ENCODE measurements at places on chromosomes 6 and 20.

DNA sequence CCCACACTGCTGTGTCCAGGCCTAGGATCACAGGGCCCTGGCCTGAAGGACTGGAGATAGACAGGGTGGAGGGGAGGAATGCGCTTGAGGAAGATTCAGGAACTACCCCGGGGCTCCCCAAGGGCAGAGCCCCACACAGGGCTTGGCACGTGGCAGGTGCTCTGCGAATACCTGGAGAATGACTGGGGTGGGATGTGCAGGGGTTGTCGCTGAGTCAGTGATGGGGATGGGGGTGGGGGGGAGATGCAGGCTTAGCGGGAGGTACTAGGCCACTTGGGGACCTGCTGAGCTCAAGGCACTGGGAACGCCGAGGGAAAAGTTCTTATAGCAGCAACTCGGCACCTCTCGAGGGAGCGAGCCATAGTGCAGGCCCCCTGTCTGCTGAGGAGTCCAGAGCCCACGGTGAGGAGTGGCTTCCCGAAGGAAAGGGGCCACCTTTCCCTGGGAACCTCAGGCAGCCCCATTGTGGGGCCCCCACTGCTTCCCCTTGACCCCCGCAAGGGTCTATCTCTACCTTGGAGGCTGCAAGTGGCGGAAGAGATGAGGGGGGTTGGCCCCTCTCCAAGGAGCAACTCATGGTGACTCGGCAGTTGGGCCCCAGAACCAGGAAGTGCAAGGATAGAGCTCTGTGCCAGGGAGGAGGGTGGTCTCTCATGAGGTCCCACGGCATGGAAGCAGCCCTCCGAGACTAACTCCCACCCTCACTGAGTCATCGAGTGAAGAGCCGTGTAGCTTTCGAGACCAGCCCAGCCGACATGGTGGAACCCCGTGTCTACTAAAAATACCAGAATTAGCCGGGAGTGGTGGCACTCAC lies 33.1 kb downstream of the SRC start:
- DNase-seq = no peak

GRCh38 chr6:14280766-14281293 lies 163.3 kb downstream of the CD83 start:
- DNase-seq = no peak

DNA sequence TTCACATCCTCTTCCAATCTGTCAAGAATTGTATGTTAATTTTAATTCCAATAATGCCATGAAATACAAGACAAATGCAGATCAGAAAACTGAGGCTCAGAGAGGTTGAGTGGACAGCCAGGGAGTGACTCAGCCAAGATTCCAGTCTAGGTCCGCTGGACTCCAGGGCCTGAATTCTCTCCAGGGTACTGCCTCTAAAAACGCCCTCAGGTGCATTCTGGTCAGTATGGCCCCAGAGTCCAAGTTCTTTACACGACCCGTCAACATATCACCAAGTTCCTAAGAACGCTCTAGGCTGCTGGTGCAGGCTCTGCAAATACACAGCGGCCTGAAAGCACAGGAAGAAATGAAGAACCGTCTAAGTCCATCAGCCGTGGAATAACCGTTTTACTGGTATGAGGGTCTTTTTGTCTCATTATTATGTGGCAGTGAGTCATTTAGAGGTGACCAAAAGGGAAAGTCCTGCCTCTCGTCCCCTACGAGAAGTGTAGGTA lies 709 bp upstream of the ASXL1 start:
- no peak for DNase-seq

DNA sequence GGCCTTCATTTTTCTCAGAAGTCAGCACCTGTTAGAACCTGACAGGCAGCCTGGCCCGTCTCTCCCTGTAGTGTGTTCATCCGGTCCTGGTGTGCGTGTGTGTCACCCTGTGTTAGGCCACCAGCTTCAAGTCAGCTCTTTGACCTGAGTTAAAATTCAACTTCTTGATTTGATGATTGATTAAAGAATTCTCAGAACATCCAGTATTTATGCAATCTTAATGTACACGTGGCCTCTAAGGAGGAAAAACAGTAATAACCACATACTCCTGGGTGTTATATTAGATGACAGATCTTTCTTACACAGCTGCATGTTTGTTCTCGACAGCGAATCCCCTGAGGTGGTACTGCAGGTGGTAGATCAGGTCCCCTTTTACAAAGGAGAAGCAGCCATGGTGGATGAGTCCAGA lies 19.1 kb upstream of the TMEM217 start:
- DNase-seq = no peak

DNA sequence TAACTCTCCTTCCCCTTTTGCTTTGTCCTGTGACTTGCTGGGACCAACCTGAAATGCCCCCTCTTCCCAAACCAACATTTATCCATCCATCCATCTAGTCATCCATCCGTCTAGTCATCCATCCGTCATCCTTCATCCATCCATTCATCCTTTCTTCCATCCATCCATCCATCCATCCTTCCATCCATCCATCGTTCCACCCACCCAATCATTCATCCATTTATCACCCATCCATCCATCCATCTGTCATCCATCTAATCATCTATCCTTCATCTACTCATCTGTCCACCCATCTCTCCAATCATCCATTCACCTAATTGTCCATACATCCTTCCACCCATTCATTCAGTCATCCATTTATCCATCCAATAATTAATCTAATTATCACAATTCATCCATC lies 92.7 kb downstream of the EDN3 start:
- no peak for DNase-seq

GRCh38 chr6:90103056-90103800 lies 193.4 kb downstream of the BACH2 start:
- no peak for DNase-seq

GRCh38 chr6:144639654-144640053 lies 354.5 kb downstream of the UTRN start:
- DNase-seq = no peak

DNA sequence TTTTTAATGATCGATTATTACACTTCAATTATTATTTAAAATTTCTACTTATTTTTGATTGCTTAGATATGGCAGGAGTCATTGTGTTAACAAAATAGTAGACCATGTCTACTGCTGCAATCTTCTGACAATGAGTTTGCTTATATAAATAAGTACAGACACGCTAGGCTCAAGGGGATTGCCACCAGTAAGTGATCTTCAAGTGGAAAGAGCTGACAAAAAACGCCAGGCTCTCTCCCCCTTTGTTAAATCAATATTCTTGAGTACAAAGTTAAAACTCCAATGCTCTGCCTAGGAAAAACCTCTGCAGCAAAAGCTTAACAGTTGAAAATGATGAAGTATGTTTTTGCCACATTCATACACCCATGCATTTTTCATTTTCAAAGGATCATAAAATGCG lies 738.1 kb downstream of the HDGFL1 start:
- DNase-seq = no peak

GRCh38 chr20:50409495-50409894 lies 100.7 kb upstream of the PTPN1 start:
- no peak for DNase-seq

GRCh38 chr6:162871966-162872365 lies 144.2 kb downstream of the PACRG start:
- no peak for DNase-seq

- DNase-seq = no peak
Observed at GRCh38 chr6:74117113-74117512, 421.1 kb downstream of the CD109 start.

- DNase-seq = no peak
Observed at GRCh38 chr20:50823319-50823718, 28.5 kb downstream of the BCAS4 start.

DNA sequence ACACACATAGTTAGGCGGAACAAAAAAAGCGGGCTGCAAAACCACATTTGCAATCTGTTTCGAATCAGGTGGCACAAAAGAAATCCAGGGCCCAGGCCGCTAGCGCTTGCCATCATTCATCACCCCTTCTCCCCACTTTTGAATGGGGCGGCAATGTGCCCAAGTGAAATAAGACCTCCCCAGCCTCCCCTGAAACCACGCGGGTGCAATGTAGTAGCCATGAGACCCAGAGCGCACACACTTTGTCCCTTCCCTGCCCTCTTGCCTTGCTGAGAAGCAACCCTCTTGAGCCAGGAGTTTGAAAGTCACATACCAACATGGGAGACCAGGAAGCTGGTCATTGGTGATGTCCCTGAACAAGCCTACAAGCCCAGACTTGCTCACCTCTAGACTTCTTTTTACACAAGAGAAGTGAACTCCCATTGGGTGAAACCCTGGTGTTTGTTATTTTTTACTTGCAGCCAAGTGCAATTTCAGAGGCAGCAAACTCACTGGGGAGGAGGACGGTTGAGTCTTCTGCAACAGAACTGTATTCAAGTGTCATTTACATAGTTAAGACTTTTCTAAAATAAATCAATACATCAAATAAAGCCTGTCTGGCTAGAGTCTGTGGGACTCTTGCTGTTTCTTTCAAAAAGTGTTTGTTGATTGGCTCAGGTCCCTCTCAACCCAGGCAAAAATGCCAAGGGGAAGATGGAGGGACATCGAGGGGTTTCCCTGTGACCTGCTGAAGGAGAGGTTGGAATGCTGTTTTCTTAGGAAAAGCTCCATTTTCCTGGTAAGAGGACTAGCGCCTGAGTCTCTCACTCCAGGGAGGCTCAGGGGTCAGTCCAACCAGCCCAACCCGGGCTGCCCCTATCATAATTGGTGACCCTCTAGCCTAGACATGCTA lies 138.1 kb upstream of the PTPN1 start:
- no peak for DNase-seq

DNA sequence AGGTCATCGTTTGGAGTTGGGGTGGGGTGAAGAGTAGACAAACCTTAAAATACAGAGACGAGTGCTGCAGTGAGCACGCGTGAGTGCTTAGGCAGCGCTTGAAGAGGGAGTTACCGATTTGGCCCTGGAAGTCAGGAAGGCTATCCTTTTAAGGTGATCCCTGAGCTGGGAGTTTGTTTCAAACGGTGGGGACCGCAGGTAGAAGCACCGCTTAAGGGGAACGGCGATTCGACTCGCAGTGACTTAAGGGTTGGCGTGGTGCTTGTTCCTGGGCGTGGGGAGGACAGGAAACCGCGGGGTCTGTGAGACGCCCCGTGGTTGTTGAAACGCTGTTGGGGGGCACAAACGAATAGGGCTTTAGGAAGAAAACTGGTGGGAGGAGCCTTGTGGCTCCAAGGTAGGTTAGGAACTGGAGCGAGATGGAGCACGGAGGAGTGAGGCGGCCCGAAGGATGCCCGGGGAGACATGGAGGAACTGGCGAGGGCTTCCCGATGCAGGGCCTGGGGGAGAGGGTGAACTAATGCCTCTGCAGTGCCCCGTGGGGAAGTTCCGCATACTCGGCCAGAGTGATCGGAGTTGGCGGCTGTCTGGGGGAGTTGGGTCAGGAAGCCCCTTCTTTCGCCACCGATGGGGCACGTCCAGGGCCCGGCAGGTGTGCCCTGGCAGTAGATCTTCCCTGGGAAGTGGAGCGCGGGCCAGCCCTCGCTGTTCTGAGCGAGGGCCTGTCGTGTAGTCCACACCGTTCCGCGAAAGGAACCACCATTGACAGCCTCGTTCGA lies 1.3 kb upstream of the CDYL start:
- peak; percentile 32 for DNase-seq

DNA sequence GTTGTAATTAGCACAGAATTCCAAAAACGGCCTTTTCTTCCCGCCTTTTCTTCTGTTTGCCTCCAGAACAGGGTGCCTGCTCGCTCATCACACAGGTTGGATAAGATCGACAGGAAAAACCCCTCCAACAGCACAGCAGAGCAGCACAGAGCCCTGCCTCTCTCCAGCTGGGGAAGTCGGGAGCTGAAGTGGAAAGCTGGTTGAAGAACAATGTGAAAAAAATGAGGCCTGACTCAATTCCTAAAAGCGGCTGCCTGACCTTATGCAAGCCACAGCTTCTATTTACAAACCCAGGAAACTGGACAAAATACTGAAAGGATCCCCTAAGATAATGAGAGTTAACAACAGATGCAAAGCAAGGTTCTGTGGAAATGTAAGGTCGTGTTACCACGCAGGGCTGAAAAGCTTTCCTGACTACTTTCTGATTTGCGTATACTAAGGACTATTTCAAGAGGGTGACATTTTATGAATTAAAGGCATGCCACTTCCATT lies 116.9 kb downstream of the TTLL2 start:
- no peak for DNase-seq

GRCh38 chr6:154161689-154162088 lies 122.6 kb downstream of the OPRM1 start:
- no peak for DNase-seq

- DNase-seq = no peak
Observed at GRCh38 chr6:33988121-33989015, 157.5 kb downstream of the GRM4 start.

- no peak for DNase-seq
Observed at GRCh38 chr20:15236812-15237211, 899.4 kb upstream of the FLRT3 start.

DNA sequence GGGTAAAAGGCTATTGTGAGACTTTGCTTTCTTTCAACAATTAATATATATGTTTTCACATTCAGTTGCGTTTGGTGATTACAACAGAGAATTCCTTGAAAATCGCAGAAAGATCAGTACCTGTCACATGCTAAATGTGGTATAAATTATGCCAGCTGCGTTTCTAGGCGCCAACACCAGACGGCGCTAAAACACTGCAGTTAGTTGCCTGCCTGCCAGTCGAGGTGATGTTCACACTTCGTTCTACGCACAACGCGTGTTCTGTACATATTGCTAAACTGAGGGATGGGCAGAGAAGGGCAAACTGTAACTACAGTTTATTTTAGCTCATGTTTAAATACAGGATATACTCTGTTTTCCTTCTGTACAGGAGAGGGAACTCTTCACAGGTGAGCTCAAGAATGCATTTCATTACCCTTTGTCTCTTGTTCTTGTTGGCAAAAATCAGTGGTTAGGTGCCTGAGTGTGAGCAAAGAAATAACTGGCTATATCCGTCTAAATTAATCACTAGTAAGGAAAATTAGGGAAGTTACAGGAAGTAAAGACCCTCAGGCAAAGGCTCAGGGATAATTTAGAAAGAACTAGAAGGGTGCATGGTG lies 100.1 kb upstream of the RGS17 start:
- no peak for DNase-seq

DNA sequence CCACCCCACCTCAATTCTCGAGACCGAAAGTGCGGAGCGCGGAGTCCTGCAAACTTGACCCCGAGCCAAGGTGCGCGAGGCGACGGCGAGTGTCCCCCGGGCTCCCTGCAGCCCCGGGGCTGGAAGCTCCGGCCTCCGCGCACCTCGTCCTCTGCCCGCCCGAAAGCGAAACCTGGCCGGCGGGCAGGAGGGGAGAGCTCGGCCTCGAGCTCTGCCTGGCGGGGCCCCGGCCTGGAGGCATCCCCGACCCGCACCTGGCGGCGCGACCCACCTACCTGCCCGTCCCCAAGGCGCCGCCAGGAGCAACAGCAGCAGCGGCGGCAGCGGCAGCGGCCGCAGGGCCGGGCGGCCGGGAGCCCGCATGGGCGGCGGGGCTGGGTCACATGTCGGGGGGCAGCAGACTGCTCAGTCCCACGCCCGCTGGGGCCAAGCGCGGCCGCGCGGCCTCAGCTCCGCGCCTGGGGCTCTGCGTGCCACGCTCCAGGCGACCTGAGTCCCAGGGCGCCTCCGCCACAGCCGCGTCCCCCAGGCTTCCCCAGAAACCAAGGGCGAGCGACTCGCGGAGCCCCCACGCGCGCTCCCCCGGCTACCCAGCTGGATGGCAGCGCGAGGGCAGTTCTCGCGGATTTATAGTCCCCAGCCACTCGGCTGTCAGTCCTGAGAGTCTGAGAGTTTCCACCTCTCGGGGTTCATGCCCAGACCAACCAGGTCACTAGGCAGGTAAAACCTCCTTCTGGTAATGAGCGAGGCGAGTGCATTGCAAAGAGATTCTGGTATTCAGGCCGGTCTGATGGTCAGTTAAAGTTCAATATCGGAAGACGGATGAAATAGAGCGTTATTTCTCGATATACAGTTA lies at the start of gene IL20RA:
Gene IL20RA, minus strand, starts transcription at position 600 of the 856 bp plus-strand sequence. Its CDS starts 237 bp downstream, at position 363.
- no peak for DNase-seq

- no peak for DNase-seq
Observed at GRCh38 chr6:26594730-26595632, 1.8 kb upstream of the ABT1 start.

All from activated naive CD4-positive, alpha-beta T cell (primary cell).